ENCODE measurements at places on chromosomes 7 and 10. TPM values are rescaled to one million over a fixed set of nuclear protein-coding genes. Genes with fewer than 3 reads are reported as not detected.

Gene SYT15
- total RNA-seq: 2.4 TPM

DNA sequence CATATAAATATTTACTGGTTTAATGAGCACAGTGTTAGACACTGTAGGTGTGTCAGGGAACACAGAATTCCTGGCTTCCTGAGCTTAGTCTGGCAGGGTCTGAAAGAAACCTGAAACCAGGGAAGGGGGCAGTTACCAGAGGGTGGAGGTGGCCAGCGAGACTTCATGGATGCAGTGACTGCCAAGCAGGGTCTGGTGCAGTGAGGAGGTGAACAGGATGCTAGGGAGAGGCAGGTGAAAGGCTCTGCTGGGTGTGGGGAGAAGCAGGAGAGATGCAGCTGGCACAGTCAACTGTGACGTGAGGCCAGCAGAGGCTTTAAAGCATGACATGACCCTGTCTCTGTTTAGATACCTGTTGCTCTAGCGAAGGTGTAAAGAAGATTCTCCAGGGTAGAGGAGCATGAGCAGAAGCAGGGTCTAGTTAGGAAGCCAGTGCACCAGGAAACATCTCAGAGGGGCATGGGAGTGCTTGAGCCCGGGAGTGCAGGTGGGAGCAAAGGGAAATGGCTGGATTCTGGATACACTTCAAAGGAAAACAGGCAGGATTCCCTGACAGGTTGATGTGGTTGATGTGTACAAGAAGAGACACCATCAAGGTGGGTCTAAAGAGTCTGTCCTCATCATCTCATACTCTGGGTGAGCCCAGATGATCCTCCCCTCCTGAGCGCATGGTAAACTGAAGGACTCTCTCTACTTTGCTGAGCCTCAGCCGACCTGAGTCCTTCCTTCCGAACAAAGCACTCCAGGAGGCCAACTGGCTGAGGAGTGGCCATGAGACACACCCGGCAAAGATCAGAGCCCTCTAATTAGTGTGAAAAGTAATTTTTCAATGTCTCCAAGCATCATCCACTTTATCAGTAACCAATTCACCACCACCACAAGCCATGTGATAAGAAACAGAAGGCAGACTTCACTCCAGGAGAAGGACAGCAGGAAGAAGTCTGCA is 186.8 kb downstream of the COBL start:
- no peak for DNase-seq

DNA sequence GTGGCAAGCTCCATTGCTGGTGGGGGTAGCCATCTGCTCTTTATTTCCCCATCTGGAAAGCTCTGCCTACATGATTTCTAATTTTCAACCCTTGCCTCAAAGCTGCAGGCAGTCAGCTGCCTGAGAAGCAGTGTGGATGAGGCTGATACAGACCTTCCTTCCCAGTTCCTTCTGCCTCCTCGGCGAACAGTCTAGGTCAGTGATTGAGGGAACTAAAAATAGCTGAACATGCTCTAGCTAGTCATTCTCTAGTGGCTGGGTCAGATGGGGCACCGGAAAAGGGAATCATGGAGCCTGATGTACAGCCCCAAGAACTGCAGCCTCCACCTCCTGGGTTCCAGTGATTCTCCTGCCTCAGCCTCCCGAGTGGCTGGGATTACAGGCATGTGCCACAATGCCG is 48.7 kb downstream of the NAMPT start:
- no peak for DNase-seq

Gene WEE2
- 0.19 TPM for total RNA-seq

Gene AVPI1
- 4.8 TPM for total RNA-seq

Gene SPDYE8
- not detected for total RNA-seq

GRCh38 chr7:145520284-145520683 is 596.3 kb upstream of the CNTNAP2 start:
- DNase-seq: no peak

GRCh38 chr10:117477961-117478670 is 64.4 kb upstream of the EMX2 start:
- no peak for DNase-seq

Gene LRRC17
- total RNA-seq: 1.1 TPM

DNA sequence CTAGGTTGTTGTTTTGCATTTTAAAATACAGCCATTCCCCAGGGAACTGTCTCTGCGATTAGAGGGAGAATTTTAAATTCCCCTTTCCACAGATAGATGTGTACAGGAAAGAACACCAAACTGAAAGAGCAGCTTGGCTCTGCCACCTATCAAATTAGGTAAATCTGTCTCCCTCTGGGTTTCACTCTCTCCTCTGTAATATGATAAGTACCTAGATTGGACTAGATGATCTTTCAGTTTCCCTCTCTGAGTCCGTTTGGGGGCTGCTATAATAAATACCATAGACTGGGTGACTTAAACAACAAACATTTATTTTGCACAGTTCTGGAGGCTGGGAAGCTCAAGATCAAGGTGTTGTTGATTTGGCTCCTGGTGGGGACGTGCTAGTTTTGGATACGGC is 186.0 kb downstream of the KIF20B start:
- no peak for DNase-seq

GRCh38 chr7:52708846-52709245 is 326.6 kb upstream of the POM121L12 start:
- DNase-seq: no peak

- DNase-seq: no peak
Observed at GRCh38 chr7:44288811-44289340, 36.5 kb downstream of the CAMK2B start.

Gene TPST1
- total RNA-seq: 18.5 TPM

GRCh38 chr7:82443547-82444219 is at the start of gene CACNA2D1:
Gene CACNA2D1 (minus strand): TSS chr7:82443777.
- peak; percentile 50 for DNase-seq

Gene TRIM74
- 1.3 TPM for total RNA-seq

Gene CDHR3
- total RNA-seq: 2.7 TPM
